ENCODE measurements at places on chromosomes 12 and 14.

DNA sequence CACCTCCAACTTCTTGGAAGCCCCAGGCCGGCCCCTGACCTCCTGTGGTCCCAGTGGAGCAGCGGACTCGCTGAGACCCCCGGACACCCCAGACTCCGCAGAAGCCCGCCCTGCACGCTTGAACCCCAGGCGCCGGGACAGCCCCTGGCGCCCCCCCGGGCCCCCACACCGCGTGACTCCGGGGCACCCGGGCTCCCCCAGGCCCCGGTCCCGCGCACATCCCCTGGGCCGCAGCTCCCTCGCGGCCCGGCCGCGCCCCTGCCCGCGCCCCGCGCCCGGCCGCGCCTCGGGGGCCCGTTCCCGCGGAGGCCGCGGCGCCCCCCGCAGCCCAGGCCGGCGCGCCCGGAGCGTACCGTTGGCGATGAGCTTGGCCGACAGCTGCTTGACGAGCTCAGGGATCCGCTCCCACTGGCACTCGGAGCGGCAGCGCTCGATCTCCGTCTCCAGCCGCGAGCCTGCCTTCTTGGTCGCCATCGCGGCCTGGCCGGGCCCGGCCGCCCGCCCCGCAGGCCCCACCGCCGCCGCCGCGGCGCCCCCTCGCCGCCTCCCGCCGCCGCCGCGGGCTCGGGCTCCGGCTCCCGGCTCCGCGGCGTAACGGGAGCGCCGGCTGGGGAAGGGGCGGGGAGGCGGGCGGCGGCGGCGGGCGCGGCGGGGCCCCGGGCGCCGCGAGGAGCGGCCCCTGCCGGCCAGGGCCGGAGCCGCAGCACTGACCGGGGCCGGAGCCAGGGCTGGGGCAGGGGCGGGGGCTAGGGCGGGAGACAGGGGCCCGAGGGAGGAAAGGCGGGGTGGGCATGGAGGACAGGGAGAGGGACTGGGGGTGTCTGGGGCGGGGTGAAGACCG lies at the start of gene TTC7B:
TSS of gene TTC7B (minus strand) at position 609 of the 841 bp plus-strand sequence. CDS start at position 474, 135 bp downstream.
- no peak within 1 kb of the TSS for H3K27ac ChIP-seq
- H3K36me3 ChIP-seq = no peaks in the 10 kb centered on the region
- no peak for DNase-seq

- H3K4me1 ChIP-seq = no peaks in the 10 kb centered on the region
- DNase-seq = no peak
- H3K27me3 ChIP-seq = no peaks in the 10 kb centered on the region
- H3K4me3 ChIP-seq = no peak overlapping the region
- H3K36me3 ChIP-seq = no peaks in the 10 kb centered on the region
- no peak overlapping the region for H3K27ac ChIP-seq
Observed at GRCh38 chr12:78037707-78038106, 207.0 kb downstream of the NAV3 start.

GRCh38 chr12:45200491-45201043 lies 15.3 kb upstream of the ANO6 start:
- H3K36me3 ChIP-seq = no peaks in the 10 kb centered on the region
- no peak overlapping the region for H3K27ac ChIP-seq
- no peaks in the 10 kb centered on the region for H3K4me1 ChIP-seq
- H3K4me3 ChIP-seq = no peak overlapping the region
- DNase-seq = no peak

DNA sequence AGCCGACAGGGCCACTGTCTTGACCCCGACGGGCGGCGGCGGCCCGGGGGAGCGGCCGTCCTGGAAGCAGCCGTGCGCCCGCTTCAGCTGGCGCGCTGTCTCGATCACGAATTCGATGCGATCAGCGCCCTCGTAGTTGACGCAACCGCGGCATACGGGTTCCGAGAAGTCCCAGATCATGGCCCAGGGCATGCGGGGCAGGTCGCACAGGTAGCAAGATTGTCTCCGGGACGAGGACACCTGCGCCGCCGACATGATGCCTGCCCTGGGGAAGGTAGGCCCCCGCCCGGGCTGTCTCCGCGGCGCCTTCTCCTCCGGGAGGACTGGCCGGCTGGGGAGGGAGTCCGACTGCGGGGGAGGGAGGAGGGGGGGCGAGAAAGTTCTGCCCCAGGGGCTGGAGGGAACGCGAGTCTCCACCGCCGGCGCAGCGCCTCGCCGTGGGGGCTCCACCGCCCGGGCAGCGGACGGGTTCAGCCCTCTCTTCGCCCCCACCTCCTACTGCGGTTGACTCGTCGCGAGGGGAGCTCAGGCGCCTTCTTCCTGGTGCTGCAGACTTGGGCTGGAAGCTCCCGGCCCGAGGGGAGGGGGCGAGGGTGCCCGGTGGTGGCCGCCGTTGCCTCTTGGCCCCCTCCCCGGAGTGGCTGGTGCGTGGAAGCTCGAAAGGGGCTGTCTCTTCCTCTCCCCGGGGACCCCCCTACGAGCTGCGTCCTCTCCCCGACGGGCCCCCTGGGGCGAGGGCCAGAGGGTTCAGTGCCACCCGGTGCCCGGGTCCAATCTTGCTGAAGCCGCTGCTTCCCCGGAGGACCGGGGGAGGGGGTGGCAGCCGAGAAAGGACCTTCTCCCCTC lies 747 bp downstream of the IRF2BPL start:
- DNase-seq = peak; percentile 85
- peak overlapping the region; percentile 78 for H3K4me3 ChIP-seq
- peaks cover 7% of the 10 kb centered on the region for H3K36me3 ChIP-seq
- peak overlapping the region; percentile 99 for H3K27ac ChIP-seq
- peaks cover 80% of the 10 kb centered on the region for H3K4me1 ChIP-seq

DNA sequence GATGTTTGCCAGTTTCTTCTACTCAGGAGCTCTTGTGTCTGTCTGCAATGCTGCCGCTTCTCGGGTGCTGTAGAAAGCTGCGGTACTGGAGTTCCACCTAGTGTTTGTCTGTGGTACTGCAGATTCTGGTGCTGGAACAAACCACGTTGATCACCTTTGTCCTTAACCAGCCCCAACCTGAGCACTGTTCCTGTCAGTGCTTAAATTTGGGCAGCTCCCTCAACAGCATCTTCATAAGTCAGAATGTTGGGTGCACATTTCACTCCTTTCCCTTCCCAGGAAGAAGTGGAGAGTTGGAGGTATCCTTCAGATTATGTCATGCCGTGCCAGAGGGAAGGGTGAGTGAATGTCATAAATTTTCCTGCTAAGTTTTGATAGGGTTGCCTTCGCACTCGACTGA lies 48.7 kb upstream of the LALBA start:
- H3K36me3 ChIP-seq = no peaks in the 10 kb centered on the region
- peaks cover 15% of the 10 kb centered on the region for H3K27me3 ChIP-seq
- DNase-seq = peak; percentile 70

DNA sequence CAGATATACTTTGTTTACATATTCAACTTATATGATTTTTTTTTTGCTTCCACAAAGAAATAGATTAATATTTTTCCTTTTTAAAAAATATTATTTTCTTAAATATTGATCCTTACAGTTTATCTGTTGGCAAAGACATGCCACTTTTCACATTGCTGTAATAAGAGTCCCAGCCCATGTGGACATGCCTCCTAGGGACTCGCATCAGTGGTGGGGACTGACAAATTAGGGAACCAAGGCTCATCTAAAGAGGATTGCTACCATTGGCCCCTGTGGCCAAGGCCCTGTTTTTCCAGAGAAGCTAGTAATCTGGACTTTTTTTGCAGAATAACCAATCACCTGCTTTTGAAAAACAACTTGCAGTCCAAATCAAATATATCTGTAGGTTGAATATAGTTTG lies 27.8 kb upstream of the BMAL2 start:
- no peak overlapping the region for H3K4me3 ChIP-seq
- no peak for DNase-seq
- H3K36me3 ChIP-seq = peaks cover 27% of the 10 kb centered on the region
- H3K27me3 ChIP-seq = no peaks in the 10 kb centered on the region
- H3K27ac ChIP-seq = no peak overlapping the region
- H3K4me1 ChIP-seq = no peaks in the 10 kb centered on the region

- H3K27ac ChIP-seq = no peak overlapping the region
- H3K4me3 ChIP-seq = no peak overlapping the region
- no peaks in the 10 kb centered on the region for H3K27me3 ChIP-seq
- no peaks in the 10 kb centered on the region for H3K4me1 ChIP-seq
- DNase-seq = no peak
- no peaks in the 10 kb centered on the region for H3K36me3 ChIP-seq
Observed at GRCh38 chr14:53278602-53279506, 125.7 kb upstream of the DDHD1 start.

DNA sequence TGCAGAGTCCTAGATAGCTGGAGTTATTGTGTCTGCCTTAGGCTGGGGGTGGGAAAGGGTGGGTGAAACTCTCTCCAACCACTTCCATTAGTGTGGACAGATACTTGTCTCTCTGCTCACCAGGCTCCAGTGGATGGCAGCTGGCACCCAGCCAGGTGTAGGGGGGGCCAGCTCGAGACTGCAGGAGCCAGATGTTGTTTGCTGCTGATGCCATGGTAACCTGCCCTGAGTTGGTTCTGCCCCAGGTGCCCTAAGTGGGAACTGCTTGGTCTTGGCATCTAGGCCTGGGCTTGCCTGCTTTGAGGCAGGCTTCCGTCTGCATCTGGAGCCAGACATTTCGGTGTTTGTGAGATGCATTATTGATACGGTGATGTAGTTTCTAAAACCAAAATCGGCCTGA lies 82.2 kb downstream of the ADCK1 start:
- peak overlapping the region; percentile 10 for H3K27ac ChIP-seq
- no peaks in the 10 kb centered on the region for H3K27me3 ChIP-seq
- H3K4me3 ChIP-seq = no peak overlapping the region

GRCh38 chr12:28987538-28988324 lies 161.3 kb upstream of the FAR2 start:
- no peaks in the 10 kb centered on the region for H3K27me3 ChIP-seq
- DNase-seq = no peak
- H3K36me3 ChIP-seq = no peaks in the 10 kb centered on the region
- no peak overlapping the region for H3K4me3 ChIP-seq

DNA sequence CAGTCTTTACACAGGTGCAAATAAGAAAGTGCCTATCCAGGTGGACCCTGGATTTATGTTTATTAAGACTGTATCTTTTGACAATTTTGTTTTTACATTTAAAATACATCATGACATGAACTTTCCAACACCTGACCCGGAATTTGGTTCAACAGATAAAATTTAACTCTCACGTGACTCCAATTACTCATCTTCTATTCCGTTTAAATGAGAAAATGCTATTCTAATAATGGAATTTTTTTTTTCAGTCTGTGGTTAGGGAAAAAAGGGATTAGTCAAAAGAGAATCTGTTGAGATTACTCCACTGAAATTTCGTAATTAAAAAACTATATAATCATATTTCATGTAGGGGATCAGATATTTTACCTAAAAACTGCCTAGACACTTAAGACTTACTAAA lies 11.1 kb downstream of the VPS37B start:
- no peaks in the 10 kb centered on the region for H3K27me3 ChIP-seq
- H3K4me1 ChIP-seq = peaks cover 65% of the 10 kb centered on the region
- no peak overlapping the region for H3K27ac ChIP-seq
- DNase-seq = no peak
- no peaks in the 10 kb centered on the region for H3K36me3 ChIP-seq

DNA sequence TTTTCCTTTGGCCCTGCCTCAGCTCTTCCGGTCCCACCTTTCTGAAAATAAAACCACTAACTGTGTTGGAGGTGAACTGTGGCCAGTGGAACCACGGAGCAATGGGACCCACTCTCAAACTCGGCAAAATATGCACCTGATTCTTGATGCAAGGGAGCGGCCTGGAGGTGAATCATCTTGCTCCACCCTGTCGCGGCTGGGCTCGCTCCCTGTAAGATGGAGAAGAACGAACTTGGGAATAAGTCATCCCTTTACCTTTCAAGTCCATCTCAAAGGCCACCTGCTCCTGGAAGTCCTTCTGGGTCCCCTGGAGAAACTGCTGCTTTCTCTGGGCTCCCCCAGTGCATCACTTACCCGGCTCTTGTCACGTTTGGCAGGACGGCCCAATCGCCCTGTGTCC lies 309.9 kb downstream of the BCL11B start:
- peaks cover 43% of the 10 kb centered on the region for H3K4me1 ChIP-seq
- H3K27me3 ChIP-seq = no peaks in the 10 kb centered on the region
- no peak overlapping the region for H3K4me3 ChIP-seq
- H3K27ac ChIP-seq = no peak overlapping the region

GRCh38 chr14:51318813-51319597 lies 79.0 kb downstream of the TMX1 start:
- no peaks in the 10 kb centered on the region for H3K36me3 ChIP-seq
- H3K27me3 ChIP-seq = no peaks in the 10 kb centered on the region
- no peak for DNase-seq
- H3K4me3 ChIP-seq = no peak overlapping the region
- H3K4me1 ChIP-seq = peaks cover 36% of the 10 kb centered on the region

DNA sequence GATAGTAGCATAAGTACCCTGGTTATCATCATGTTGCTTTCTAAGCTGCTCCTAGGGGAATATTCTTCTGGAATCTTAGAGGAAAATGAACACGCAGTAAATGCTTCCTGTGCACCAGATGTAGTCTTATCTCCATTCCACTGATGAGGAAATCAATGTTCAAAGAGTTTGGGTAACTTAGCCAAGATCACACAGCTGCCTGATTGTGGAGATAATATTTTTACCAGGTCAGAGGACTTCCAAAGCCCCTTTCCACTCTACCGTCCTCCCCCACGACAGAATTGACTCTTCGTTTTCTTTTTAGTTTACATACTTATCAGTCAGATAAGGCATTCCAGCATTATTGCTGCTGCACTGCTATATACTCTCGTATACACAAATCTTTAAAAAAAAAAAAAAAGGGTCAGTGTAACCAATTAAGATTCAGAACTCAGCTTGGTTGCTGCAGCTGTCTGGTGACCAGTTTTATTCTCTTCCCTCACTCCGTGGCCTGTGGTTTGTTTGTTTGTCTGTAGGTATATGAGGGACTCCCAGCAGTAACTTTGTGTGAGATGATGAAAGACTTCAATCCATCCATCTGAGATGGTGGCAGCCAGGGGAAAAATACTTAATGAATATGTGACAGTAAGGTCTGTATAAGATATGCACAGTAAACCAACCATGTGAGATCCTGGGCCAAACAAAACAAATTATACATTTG lies 110.5 kb downstream of the TGFB3 start:
- no peaks in the 10 kb centered on the region for H3K36me3 ChIP-seq
- no peak overlapping the region for H3K4me3 ChIP-seq
- H3K4me1 ChIP-seq = peaks cover 17% of the 10 kb centered on the region
- DNase-seq = no peak
- H3K27me3 ChIP-seq = no peaks in the 10 kb centered on the region

DNA sequence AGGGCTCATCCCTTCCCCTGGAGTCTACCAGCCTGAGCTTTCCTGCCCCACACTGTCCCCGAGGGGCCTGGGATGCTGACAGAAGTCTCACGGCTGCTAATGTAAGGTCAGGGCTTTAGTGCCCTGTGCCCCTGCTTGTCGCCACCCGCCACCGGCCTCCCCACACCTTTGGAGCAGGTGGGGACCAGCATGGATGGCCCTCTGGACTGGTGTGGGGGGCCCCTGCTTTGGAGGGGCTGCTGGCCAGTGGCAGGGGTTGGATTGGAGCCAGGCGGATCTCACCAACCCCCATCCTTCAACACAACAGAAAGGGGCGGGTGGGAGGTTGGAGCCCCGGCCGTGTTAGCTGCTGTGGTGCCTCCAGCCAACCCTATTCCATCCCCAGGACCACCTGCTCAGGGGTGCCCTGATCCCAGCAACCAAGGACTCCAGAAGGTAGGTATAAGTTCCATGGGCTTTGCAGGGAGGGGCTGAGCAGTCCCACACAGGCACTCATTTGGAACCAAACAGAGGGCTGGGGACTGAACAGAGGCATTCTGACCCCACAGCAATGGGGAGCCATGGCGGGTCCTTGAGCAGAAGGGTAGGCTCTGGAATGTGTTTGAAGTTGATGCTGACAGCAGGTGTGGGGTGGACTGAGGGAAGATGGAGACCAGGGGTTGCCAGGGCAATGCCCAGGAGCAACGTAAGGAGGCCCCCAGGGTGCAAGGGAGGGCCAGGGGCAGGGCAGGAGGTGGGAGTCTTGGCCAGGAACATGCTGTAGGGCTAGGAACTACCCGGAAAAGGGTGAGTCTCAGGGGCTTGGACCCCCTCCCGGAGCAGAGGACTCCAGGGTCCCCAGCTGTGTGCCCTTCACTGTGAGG lies 145.1 kb upstream of the C14orf180 start:
- H3K36me3 ChIP-seq = no peaks in the 10 kb centered on the region
- peak; percentile 62 for DNase-seq
- peaks cover 11% of the 10 kb centered on the region for H3K27me3 ChIP-seq
- H3K4me1 ChIP-seq = peaks cover 15% of the 10 kb centered on the region
- no peak overlapping the region for H3K27ac ChIP-seq
